ENCODE measurements at places on chromosomes 16 and 17.

GRCh38 chr17:53722407-53722806 is 100.3 kb upstream of the KIF2B start:
- peak; percentile 94 for DNase-seq

- no peak for DNase-seq
Observed at GRCh38 chr16:20241321-20241720, 86.0 kb downstream of the GP2 start.

DNA sequence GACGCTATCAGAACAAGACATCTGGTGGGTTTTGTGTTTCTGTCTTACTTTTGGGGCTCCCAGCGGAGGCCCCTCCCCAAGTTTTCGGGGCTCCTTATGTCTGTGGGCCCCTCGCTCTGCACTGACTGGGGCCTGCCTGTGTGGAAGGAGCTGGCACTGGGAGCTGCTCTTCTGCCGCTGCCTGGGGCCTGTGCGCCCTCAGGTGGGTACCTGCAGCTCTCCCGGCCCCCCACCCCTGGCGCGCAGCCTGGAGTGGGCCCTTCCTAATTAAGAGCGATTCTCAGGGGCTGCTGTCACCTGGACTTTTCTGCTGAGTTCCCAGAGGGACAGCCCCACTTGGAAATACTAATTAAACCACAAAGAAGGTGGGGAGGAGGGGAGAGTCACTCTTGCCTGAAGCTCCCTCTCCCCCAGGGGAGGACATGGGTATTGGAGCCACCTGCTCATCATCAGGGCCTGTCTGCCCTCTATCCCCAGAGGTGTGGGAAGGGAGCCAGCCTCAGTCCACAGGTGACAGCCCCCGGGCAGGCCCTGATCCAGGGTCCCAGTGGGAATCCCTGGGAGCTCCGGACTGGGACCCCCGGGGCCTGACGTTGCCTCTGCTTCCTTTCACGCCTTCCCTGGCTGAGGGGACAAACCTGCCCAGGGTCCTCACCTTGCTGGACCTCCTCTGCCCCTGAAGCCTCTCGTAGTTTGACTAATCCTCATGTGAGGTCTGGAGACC is 36.5 kb downstream of the GSE1 start:
- no peak for DNase-seq

GRCh38 chr16:12260647-12261262 is 284.2 kb downstream of the SNX29 start:
- DNase-seq = no peak

- DNase-seq = no peak
Observed at GRCh38 chr17:17175917-17176316, 30.2 kb downstream of the PLD6 start.

GRCh38 chr16:85557083-85557970 is 55.8 kb upstream of the GSE1 start:
- peak; percentile 24 for DNase-seq

GRCh38 chr16:2913603-2914002 is 1.9 kb downstream of the FLYWCH1 start:
- no peak for DNase-seq

DNA sequence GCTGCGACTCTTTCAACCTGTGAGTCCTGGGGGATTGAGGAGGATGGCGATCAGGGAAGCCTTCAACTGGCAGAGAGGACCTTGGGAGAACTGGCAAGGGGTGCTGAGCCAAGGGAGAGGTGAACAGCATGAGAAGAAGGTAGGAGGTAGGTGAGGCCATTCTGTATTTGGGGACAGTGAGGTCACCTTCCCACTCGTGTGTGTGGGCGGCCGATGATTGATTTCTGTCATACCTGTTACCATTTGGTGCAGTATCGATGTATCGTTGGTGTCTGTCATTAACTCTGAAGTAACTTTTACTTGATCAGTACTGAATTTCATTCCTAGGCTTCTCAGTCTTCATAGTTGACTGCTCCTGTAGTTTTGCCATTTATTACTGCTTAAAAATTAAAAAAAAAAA is 3.8 kb downstream of the ARSG start:
- no peak for DNase-seq

DNA sequence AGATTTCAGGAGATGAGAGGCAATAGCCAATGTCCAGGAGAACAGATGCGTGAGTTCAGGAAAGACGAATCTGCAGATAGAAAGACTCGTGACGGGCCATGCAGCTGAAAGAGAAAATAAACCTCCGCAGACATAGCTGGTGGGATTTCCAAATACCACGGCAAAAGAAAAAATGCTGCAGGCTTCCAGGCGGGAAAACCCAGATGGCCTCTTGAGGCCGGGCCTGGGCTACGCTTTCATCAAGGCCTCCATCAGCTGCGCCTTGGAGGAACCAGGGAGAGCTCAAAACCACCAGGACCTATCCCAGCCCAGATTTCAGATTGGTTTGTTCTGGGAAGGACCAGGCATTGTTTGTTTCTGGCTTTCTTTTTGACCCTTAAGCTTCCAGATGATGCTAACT is 16.7 kb downstream of the CCDC40 start:
- no peak for DNase-seq

- no peak for DNase-seq
Observed at GRCh38 chr17:33753452-33753851, 460.4 kb upstream of the ASIC2 start.

DNA sequence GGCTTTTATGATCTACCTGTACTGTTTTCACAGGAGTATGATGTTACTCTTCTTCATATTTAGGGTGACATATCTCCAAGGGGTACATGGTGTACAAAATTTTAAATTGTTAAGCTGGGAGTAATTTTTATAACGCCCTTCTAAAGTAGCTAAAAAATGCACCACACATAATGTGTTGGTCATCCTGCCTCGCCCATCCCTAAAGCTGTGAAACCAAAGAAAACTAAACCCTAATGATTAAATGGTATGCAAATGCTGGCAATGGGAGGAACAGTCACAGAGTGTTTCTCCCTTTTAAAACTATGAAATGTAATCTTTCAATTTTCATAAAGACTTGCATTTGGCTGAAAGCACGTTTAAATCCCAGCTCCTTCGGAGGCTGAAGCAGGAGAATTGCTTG is 2.0 kb upstream of the KRT24 start:
- no peak for DNase-seq

GRCh38 chr17:74049967-74050458 is 153.5 kb upstream of the RPL38 start:
- no peak for DNase-seq

DNA sequence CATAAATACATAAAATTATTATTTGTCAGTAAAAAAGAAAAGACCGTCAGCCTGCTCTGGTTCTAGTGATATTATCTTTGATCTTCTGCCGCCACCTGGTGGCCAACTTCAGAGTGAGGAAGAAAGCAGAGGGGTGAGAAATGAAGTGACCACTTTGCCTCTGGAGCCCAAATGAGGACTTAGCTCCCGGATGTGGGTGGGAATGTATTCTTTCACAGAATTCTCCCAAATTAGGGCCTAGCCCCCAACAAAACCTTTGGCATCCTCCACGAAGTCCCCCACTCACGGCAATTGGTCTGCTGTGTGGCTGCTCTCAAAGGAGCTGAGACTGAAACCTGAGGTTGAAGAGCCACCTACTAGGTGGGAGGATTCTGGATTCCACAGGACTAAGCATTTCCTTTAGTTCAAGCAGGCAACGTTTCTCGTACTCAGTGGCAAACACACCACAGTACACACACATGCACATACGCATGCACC is 4.9 kb upstream of the ZNF267 start:
- peak; percentile 75 for DNase-seq

- DNase-seq = no peak
Observed at GRCh38 chr17:57002904-57003303, 25.0 kb downstream of the SCPEP1 start.

- no peak for DNase-seq
Observed at GRCh38 chr17:34537445-34537844, 41.9 kb upstream of the TMEM132E start.

GRCh38 chr17:37848690-37849616 is 75.3 kb upstream of the TBC1D3K start:
- peak; percentile 81 for DNase-seq

DNA sequence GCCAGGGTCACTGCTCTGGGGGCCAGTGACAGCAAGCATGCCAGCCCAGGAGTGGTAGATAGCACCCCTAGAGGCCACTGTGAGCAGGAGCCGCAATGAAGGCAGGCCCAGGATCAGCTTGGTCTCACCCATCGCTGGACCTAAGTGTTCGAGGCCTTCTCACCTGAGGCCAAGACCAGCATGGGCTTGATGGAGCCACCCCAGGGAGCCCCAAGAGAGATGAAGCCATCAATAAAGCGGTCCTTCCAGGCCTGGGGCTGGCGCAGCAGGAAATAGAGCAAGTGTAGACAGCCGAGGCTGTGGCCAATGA is 1.8 kb downstream of the LCAT start:
- peak; percentile 50 for DNase-seq

DNA sequence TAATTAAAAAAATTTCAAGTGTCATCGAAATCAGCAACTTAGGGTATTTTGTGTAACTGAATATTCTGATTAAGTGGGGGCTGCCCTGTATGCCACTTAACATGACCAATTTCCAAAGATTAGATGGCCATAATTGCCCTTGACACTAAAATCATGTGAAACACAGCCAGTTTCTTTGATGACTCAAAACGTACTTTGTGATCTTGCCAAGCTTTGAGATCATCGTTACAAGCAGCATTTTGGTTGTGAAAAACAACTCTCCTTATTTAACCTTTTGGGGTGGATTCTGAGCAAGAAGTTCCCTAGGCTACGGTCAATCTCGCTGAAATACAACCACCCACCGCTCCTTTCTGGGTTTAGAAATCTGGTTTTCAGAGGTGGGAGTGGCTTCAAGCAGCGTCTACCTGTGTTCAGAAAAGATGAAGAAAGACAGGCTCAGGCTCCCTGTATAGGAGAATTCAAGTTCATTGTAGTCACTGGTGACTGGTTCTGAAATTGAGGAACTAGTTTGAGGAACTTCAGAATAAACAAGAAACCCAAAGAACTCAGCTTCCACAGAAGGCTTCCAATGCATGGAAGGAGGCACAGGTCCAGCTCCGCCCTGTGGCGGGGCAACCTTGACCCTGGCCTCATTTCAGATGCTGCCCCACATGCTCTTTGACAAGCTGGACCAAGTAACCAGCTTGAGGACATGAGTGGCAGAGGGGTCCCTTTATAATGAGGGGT is 9.4 kb downstream of the MAP3K14 start:
- peak; percentile 80 for DNase-seq

DNA sequence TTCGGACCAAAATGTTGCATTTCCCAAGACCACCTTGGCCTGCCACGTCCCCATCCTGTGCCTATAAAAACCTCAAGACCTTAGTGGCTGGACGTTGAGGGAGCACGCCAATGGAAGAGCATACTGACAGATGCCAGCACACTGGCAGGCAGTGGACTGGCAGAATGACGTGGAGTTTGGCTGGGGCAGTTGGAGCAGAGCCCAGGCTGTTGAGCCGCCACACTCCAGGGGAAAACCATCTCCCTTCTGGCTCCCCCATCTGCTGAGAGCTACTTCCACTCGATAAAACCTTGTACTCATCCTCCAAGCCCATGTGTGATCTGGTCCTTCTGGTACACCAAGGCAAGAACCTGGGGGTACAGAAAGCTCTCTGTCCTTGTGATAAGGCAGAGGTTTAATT is 494.1 kb downstream of the CDH11 start:
- DNase-seq = no peak

- DNase-seq = no peak
Observed at GRCh38 chr17:32102646-32103186, 39.6 kb upstream of the RHOT1 start.

GRCh38 chr16:70737377-70738082 is 51.7 kb upstream of the MTSS2 start:
- peak; percentile 93 for DNase-seq

DNA sequence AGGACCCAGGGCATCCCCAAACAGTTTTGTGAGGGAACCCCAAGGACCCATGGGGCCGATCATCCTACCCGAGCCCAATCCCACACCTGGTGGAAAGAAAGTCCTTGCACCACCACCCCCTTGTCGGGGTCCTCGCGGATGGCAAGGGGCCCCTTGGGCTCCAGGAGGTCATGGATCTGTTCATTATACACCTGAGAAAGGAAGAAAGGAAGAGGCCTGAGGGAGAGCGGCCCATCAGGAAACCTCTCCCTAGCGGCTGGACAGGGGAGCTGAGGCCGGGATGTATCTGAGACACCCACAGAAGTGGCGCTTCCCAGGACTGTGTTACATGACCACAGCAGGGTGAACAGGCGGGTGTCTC is 12.8 kb downstream of the KIF18B start:
- DNase-seq = no peak

DNA sequence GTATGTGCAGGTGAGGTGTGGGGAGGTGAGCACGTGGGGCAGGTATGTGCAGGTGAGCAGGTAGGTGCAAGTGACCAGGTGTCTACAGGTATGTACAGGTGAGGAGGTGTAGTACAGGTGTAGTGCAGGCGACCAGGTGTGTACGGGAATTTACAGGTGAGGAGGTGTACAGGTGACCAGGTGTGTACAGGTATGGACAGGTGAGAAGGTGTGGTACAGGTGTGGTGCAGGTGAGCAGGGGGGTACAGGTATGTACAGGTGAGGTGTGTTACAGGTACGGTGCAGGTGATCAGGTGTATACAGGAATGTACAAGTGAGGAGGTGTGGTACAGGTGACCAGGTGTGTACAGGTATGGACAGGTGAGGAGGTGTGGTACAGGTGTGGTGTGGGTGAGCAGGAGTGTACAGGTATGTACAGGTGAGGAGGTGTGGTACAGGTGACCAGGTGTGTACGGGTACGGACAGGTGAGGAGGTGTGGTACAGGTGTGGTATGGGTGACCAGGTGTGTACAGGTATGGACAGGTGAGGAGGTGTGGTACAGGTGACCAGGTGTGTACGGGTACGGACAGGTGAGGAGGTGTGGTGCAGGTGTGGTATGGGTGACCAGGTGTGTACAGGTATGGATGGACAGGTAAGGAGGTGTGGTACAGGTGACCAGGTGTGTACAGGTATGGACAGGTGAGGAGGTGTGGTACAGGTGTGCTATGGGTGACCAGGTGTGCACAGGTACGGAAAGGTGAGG is 12.8 kb upstream of the DBNDD1 start:
- peak; percentile 61 for DNase-seq

DNA sequence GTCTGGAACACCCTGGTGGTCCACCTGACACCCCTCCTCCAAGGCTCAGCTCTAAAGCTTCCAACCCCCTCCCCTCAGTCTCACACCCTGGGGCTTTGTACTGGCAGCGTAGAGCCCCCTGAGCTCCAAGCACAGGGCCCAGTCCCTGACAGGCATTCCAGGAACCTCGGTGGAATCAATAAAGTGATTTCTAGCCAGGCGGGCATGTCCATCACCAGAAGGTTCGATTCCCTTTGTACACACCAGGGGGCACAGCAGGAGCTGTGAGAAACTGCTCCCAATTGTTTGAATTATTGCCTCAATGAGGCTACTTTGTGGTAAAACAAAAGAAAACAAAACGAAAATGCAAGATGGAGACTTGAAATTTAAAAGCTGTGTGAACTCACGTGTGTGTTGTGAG is 51.8 kb downstream of the SMPD3 start:
- DNase-seq = peak; percentile 72

DNA sequence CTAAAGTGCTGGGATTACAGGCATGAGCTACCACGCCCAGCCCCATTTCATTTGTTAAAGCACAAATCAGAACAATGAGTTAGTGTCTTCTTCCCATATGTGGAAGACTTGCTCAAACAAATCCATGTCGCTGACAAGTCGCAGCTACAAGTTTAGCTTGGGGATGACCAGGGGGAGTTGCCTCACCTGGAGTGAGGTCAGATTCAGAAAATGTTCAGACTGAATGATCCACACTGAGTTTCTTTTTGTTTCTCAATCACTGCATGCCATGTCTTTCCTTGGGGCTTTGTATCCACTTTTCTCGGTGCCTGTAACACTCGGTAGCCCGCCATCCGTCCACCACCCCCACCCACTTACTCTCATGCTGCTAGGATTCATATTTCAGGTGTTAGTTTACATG is 437.3 kb upstream of the DYNLRB2 start:
- DNase-seq = no peak
